ENCODE measurements at places on chromosomes 5 and 9.

- DNase-seq: peak; percentile 18
- H3K27me3 ChIP-seq: no peaks in the 10 kb centered on the region
- H3K27ac ChIP-seq: no peak overlapping the region
- no peak overlapping the region for H3K4me3 ChIP-seq
These were observed 43.1 kb upstream of the TTC39B start for GRCh38 chr9:15349892-15350761.

GRCh38 chr9:77417566-77417965 lies 230.6 kb downstream of the GNA14 start:
- H3K27me3 ChIP-seq: no peaks in the 10 kb centered on the region
- DNase-seq: no peak
- H3K4me3 ChIP-seq: no peak overlapping the region
- H3K4me1 ChIP-seq: no peaks in the 10 kb centered on the region
- peaks cover 2% of the 10 kb centered on the region for H3K36me3 ChIP-seq

DNA sequence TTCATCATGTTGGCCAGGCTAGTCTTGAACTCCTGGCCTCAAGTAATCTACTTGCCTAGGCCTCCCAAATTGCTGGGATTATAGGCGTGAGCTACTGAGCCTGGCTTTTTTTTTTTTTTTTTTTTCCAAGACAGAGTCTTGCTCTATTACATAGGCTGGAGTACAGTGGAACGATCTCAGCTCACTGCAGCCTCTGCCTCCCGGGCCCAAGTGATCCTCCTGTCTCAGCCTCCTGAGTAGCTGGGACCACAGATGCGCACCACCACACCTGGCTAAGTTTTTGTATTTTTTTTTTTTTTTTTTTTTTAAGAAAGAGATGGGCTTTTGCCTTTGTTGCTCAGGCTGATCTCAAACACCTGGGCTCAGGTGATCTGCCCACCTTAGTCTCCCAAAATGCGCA lies 26.2 kb upstream of the GPR21 start:
- DNase-seq: no peak
- H3K4me3 ChIP-seq: no peak overlapping the region
- H3K27ac ChIP-seq: no peak overlapping the region
- H3K4me1 ChIP-seq: no peaks in the 10 kb centered on the region
- H3K36me3 ChIP-seq: peaks cover 16% of the 10 kb centered on the region
- H3K27me3 ChIP-seq: no peaks in the 10 kb centered on the region

DNA sequence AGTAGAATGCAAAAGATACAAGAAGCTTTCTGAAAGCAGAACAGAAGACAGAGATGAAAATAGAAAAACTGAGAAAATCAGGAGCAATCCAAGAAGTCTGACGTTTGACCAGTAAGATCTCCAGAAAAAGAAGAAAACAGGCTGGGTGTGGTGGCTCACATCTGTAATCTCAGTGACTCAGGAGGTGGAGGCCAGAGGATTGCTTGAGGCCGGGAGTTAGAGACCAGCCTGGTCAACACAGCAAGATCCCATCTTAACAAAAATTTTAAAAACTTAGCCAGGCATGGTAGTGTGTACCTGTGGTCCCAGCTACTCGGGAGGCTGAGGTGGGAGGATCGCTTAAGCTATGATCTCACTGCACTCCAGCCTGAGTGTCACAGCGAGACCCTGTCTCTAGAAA lies 15.9 kb downstream of the RETREG1 start:
- H3K27ac ChIP-seq: peak overlapping the region; percentile 20
- peaks cover 37% of the 10 kb centered on the region for H3K4me1 ChIP-seq
- peaks cover 35% of the 10 kb centered on the region for H3K36me3 ChIP-seq
- no peaks in the 10 kb centered on the region for H3K27me3 ChIP-seq
- no peak for DNase-seq

- no peak overlapping the region for H3K4me3 ChIP-seq
- peaks cover 75% of the 10 kb centered on the region for H3K4me1 ChIP-seq
- H3K27ac ChIP-seq: no peak overlapping the region
- H3K27me3 ChIP-seq: no peaks in the 10 kb centered on the region
These were observed 23.2 kb downstream of the STK10 start for GRCh38 chr5:172164769-172165212.

DNA sequence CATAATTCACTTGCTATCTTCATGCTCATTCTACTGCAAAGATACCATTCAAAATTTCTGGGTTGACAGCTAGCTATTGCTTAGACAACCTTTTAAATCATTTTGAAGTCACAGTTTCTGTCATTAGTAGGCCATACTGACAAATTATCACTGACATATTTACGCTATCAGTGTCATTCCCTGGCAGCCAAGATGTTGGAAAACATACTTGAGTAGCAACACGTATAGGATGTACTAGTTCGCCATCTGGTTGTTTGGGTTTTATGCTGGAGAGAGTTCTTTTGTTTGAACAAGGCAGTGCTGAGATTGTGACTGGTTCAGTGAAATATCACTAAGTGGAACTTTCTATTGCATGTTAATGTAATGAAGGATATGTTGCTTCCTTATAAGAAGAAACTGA lies 621.9 kb downstream of the DTWD2 start:
- H3K27me3 ChIP-seq: no peaks in the 10 kb centered on the region
- no peak overlapping the region for H3K27ac ChIP-seq
- no peaks in the 10 kb centered on the region for H3K36me3 ChIP-seq
- H3K4me3 ChIP-seq: no peak overlapping the region
- no peaks in the 10 kb centered on the region for H3K4me1 ChIP-seq

DNA sequence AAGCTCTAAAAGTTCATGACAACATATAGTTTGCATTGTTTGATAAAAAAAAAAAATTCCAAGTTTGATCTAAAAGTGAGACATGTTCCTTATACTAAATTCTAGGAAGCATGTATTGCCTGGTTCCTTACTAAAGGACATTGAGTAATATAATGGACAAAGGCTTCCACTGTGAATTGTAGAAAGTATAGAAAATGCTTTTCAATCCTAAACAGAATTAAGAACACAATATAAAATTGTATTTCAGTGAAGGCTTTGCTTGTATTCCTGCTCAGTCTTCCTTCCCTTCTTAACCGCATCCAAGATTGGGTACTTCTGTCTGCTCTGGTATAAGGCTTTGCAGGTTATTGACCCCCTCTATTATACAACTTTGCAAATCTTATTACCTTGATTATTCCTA lies 2.4 kb downstream of the RECK start:
- peak overlapping the region; percentile 18 for H3K4me3 ChIP-seq
- H3K36me3 ChIP-seq: no peaks in the 10 kb centered on the region

DNA sequence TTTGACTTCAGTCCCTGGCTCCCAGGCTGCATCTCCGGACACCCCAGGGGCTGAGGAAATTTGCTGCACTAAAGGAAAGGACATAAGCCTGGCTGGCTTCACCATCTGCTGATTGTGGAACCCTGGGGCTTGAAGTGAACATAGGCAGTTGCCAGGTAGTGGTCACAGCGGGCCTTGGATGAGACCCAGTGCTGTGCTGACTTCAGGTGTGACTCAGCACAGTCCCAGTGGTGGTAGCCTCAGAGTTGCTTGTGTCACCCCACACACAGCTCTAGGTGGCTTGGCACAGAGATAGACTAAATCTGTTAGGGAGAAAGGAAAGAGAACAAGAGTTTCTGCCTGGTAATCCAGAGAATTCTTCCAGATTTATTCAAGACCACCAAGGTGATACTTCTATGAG lies 36.1 kb upstream of the RUSC2 start:
- H3K27me3 ChIP-seq: peaks cover 22% of the 10 kb centered on the region
- H3K27ac ChIP-seq: no peak overlapping the region
- no peaks in the 10 kb centered on the region for H3K4me1 ChIP-seq
- DNase-seq: no peak
- H3K36me3 ChIP-seq: no peaks in the 10 kb centered on the region

GRCh38 chr5:86864051-86864450 lies 246.3 kb downstream of the COX7C start:
- H3K27me3 ChIP-seq: peaks cover 8% of the 10 kb centered on the region
- no peak overlapping the region for H3K4me3 ChIP-seq
- no peaks in the 10 kb centered on the region for H3K36me3 ChIP-seq
- H3K27ac ChIP-seq: no peak overlapping the region
- H3K4me1 ChIP-seq: no peaks in the 10 kb centered on the region

- no peak for DNase-seq
- H3K4me3 ChIP-seq: no peak overlapping the region
- H3K27me3 ChIP-seq: no peaks in the 10 kb centered on the region
- no peak overlapping the region for H3K27ac ChIP-seq
- H3K4me1 ChIP-seq: peaks cover 11% of the 10 kb centered on the region
These were observed 103.3 kb downstream of the CWC27 start for GRCh38 chr5:64872044-64872443.

- no peak for DNase-seq
- no peaks in the 10 kb centered on the region for H3K36me3 ChIP-seq
- H3K27ac ChIP-seq: no peak overlapping the region
- H3K4me3 ChIP-seq: no peak overlapping the region
- no peaks in the 10 kb centered on the region for H3K27me3 ChIP-seq
These were observed 237.7 kb downstream of the PDE4D start for GRCh38 chr5:59655693-59656309.

- DNase-seq: no peak
- no peak overlapping the region for H3K4me3 ChIP-seq
- peaks cover 6% of the 10 kb centered on the region for H3K27me3 ChIP-seq
- no peaks in the 10 kb centered on the region for H3K4me1 ChIP-seq
- no peak overlapping the region for H3K27ac ChIP-seq
These were observed 211.9 kb upstream of the IRX4 start for GRCh38 chr5:2094616-2094995.

GRCh38 chr5:115648056-115648455 lies 22.2 kb upstream of the TMED7 start:
- no peak for DNase-seq
- no peaks in the 10 kb centered on the region for H3K4me1 ChIP-seq
- H3K27ac ChIP-seq: no peak overlapping the region

DNA sequence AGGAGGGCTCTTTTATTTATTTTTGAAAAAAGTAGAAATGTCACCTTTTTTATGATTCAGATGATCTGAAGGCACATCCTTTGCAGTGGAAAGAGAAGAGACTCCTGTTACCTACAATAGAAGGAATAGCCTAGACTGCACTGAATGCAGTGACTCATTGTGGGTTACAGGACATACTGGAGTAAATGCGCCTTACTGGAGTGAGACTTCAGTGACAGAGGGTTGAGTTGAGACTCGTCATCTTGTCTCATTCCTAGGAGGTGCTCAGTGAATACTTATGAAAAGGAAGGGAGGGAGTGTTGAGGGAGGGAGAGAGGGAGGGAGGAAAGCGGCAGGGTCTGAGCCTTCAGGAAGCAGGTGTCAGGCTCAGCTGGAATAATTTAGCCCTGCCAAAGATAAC lies 25.2 kb downstream of the ANKRA2 start:
- H3K27ac ChIP-seq: no peak overlapping the region
- no peaks in the 10 kb centered on the region for H3K4me1 ChIP-seq
- DNase-seq: no peak

GRCh38 chr9:129176701-129177442 lies 1.2 kb downstream of the IER5L start:
- peak overlapping the region; percentile 79 for H3K4me3 ChIP-seq
- H3K27ac ChIP-seq: no peak overlapping the region
- H3K4me1 ChIP-seq: peaks cover 11% of the 10 kb centered on the region
- peak; percentile 17 for DNase-seq

GRCh38 chr5:32489791-32490562 lies 45.4 kb upstream of the ZFR start:
- no peaks in the 10 kb centered on the region for H3K4me1 ChIP-seq
- H3K27me3 ChIP-seq: no peaks in the 10 kb centered on the region
- DNase-seq: peak; percentile 75
- no peak overlapping the region for H3K27ac ChIP-seq
- H3K4me3 ChIP-seq: no peak overlapping the region
- H3K36me3 ChIP-seq: no peaks in the 10 kb centered on the region

DNA sequence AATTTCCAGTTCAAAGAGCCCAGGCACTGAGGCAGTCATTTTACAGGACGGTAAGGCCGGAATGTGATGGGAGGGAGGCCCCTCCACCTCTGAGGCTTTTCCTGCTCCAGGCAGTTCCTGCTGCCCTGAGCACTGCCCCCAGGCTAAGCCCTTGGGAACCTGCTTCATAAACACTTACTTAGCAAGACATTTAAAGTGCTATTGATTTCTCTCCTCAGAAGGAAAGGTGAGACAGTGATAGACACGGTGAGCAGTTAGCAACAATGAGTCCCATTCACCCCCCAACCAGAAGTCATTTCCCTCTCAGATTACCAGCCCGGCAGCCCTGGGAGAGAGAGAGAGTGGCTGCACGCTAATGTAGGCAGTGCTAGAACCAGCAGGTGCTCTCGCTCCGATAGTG lies 462.5 kb downstream of the SPOCK1 start:
- H3K4me1 ChIP-seq: no peaks in the 10 kb centered on the region
- DNase-seq: no peak
- H3K36me3 ChIP-seq: no peaks in the 10 kb centered on the region
- no peak overlapping the region for H3K27ac ChIP-seq
- H3K27me3 ChIP-seq: no peaks in the 10 kb centered on the region
- no peak overlapping the region for H3K4me3 ChIP-seq

DNA sequence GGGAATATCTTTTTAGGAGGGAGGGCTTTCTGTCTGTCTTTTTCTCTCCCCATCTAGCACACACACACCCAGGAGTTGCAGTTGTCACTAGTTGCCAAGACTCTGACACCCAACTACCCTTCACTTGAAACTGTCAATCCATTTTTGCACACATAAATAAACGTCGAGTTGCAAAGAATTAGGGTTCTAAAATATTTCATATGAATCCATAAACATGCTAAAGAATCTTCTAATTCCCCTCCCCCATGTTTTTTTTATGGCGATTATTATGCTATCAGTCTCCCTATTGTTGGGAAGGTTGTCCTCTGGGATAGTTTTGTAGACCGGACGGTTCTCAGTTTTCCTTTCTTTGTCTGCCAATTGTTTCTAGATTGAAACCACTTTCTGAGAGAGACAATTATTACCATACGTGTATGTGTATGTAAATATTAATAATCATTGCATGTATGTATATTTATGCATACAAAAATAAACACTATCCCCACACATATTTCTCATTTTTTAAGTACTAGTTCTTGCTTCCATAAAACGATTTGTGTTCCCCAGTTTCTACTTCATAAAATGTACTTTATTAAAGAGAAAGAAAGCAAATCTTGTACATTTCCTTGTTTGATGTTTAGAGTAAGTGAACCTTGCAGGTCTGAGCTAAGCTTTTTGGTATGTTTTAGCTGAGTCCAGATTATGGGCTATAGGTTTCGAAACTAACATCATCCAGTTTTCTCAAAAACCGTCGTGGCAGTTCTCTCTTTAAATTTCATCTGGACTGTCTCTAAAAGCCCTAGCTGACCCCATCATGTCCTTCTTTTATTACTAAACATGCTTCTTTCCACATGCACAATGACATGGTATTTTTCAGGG lies 165.0 kb upstream of the MPDZ start:
- no peaks in the 10 kb centered on the region for H3K27me3 ChIP-seq
- H3K36me3 ChIP-seq: no peaks in the 10 kb centered on the region
- no peaks in the 10 kb centered on the region for H3K4me1 ChIP-seq
- no peak for DNase-seq

DNA sequence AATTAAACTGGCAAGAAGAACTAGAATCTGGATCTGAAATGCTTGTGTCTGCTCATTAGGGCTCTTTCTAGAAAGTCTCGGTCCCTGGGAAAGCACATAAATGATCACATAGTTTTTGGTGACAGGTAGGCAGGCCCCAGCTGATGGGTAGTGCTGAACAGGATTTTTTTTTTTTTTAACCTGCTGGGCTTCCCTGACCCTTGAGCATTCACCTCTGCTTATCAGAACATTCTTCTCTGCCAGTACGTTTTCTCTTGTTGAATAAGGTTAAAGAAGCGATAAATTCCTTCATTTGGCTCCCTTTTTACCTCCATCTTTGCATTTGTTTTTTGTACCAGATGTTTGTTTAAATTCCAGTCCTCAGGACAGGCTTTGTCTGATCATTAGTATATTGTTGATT lies 8.8 kb downstream of the KDM4C start:
- no peak overlapping the region for H3K27ac ChIP-seq
- H3K27me3 ChIP-seq: no peaks in the 10 kb centered on the region
- H3K36me3 ChIP-seq: peaks cover 5% of the 10 kb centered on the region
- H3K4me3 ChIP-seq: no peak overlapping the region
- H3K4me1 ChIP-seq: peaks cover 60% of the 10 kb centered on the region

All from activated naive CD8-positive, alpha-beta T cell treated with anti-CD3 and anti-CD28 coated beads, Interleukin-2, amount 50 U/mL, for 24 hours (primary cell).